Omental fat pad (tissue), 4 donors: ENCODE measurements at places on chromosomes 2 and 18.

DNA sequence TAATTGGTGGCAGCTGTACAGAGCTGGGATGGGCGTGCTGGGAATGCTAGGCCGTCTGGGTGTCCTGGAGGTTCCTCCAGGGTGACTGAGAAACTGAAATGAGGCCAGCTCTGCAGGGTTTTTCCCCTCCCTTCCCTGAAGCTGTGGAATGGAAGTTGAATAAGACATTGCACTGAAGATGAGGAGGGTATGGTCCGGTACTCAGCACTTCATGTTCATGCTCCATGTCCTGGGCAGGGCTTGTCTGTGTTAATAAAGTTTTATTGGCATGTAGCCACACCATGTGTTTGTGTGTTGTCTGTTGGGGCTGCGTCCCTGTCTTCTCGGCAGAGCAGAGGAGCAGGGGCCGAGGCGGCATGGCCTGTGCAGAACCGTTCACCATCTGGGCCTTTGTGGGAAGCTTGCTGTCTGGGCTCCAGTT is 154.0 kb downstream of the LDLRAD4 start:
- DNase-seq, result no peak

- DNase-seq, result no peak
These were observed 217.6 kb upstream of the THUMPD2 start for GRCh38 chr2:39996653-39997080.

GRCh38 chr18:75216212-75216910 is 5.8 kb downstream of the TSHZ1 start:
- DNase-seq, result no peak

GRCh38 chr18:24910221-24910620 is 441.7 kb downstream of the ZNF521 start:
- DNase-seq, result no peak

DNA sequence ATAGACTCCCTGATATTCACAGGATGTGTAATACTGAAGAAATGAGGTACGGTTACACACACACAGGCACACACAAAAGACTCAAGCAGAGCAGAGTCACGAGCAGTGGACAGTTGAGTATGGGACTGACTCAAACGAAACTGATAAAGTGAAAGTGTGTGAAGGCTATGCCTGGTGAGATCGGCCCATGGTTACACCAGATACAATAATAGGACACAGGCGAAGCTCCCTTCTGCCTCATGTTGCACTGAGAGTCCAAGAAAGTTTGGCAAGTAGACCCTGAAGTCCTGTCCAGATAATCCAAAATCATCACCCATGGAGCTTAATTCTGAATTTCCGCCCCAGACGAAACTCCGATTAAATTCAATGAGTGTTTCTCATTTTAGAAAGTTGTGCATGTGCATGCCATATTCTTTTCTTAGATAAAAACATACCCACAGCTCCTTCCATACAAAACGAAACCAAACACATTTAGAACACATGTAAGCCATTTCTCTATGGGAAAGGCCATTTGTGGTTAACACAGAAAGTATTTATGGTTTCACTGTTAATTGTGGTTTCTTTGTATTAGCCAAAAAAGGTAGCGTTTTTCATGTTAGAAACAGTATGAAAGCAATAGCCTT is 567.6 kb downstream of the PLCL1 start:
- DNase-seq, result no peak

GRCh38 chr18:71485611-71486010 is 1058.5 kb downstream of the CBLN2 start:
- DNase-seq, result no peak

DNA sequence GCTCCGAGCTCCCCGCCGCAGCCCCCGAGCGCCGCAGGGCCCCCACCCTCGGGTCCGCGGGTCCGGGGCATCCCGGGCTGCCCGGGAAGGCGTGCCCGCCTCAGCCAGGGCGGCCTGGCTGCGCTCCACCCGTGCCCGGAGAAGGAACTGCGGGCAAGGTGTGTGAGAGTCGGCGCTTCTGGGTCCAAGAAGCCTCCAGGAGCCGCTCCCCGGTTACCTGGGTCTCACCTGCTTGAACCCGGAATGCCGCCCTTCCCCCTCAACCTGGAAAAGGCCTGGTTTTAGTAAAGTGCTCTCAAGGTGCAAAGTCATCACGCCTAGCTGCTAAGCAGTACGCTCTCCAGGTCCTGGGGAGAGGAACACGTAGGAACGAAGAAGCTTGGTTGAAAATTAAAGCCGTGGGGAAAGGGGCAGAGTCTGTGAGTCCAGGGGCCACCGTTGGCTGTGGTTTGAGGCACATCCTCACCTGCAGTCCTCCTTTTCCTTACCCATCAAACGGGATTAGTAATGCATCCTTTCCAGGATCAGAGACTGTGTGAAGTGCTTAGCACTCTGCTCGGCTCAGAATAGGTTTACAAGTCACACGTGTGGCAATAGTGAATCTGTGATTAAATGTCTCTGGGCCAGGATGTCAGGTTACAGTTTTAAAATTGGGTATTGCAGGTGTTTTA is 1.2 kb downstream of the ASAP2 start:
- DNase-seq, result no peak
